Stimulated activated CD8-positive, alpha-beta memory T cell treated with anti-CD3 and anti-CD28 coated beads, Interleukin-7, amount 100 ng/mL, for 1 hour (primary cell): ENCODE measurements at places on chromosomes 2 and 18.

DNA sequence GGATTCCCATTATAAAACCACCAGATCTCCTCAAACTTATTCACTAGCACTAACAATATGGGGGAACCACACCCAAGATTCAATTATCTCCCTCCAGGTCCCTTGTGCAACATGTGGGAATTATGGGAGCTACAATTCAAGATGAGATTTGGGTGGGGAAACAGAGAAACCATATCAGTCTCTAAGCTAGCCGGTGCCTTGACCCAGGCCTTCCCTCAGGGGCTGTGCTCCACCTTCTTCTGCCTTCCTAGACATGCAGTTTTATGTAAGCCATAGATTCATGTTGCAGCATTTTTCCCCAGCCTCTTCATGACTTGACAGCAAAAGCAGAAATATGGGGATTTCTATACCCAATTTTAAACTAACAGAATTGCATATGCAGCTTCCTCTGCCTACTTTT, 559.2 kb downstream of the TNS1 start:
- no peak for DNase-seq

GRCh38 chr2:27059141-27059820, 7.8 kb downstream of the AGBL5 start:
- no peak for DNase-seq

DNA sequence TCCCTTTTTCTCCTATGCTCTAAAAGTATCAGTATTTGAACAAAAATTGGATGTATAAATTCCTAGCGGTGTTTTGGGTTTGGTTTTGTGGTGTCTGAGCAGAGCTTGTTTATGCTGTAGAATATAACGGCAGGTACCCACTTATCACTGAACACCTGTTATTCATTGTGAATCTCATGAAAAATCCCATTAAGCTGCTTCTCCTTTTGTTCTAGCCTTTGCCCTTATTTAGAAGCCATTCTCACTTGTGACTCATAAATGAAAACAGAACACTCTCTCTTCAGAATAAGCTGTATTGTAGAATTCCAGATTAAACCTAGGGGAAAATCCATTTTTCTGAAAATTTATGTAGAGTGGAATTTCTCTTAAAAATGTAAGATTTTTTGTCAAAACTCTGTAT, 104.0 kb downstream of the PRPF40A start:
- no peak for DNase-seq

DNA sequence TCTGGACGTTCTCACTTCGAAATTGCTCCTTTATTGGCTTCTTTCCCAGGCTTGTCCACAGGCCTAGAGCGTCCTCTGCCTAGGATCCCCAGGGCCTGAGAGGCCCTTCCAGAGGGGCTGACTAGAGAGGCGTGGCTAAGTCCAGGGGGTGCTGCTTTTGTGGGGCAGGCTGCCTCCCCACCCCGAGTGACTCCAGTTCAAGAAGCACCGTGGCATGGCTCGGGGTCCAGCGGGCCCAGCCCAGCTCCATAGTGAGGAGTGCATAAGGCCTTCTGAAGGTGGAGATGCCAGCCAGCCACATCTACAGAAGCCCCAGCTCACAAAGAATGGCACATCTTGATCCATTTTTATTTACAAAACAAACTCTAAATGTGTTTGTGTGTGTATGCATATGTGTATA, 44.8 kb upstream of the POMC start:
- no peak for DNase-seq

- DNase-seq = no peak
Observed at GRCh38 chr2:66565291-66565690, 130.4 kb downstream of the MEIS1 start.

DNA sequence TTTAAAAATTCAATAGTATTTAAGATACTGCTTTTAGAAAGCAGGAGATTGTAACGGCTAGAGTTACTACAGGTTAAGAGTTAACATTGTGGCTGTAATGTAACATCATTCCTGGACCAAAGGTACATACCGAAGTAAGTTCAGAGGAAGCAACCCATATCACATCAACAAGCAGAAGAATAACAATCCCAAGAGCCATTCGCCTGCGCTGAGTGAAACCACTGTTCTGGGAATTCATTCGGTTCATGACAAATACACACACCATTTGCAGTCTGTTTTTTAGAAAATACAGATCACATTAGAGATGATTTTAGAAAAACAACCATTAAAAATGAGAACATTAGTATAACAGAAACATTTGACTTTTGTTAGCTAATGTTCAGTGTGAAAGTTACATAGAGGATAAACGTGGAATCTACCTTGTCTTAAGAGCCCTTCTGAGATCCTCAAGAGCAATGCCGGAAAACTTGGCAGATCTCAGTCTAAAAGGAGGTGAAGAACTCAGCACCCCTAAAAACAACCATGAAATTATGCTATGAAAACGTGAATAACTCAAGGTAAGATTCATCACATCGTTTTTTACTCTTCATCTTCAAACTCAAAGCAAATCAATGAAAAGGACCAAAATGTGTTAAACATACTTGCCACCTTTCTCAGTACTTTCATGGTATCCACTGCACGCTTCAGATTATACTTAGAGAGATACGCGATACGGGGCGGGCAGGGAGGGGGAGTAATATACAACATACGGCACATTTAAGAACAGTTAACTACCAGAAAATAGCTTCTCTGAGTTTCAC, 1.2 kb downstream of the SLC35F5 start:
- no peak for DNase-seq

- no peak for DNase-seq
Observed at GRCh38 chr2:70962885-70963878, 15.2 kb upstream of the ANKRD53 start.
